ENCODE measurements at places on chromosomes 4 and X. TPM values are rescaled to one million over a fixed set of nuclear protein-coding genes. Genes with fewer than 3 reads are reported as not detected.

FAM236B gene
- not detected for total RNA-seq

CENPVL1 gene
- total RNA-seq, result not detected

DNA sequence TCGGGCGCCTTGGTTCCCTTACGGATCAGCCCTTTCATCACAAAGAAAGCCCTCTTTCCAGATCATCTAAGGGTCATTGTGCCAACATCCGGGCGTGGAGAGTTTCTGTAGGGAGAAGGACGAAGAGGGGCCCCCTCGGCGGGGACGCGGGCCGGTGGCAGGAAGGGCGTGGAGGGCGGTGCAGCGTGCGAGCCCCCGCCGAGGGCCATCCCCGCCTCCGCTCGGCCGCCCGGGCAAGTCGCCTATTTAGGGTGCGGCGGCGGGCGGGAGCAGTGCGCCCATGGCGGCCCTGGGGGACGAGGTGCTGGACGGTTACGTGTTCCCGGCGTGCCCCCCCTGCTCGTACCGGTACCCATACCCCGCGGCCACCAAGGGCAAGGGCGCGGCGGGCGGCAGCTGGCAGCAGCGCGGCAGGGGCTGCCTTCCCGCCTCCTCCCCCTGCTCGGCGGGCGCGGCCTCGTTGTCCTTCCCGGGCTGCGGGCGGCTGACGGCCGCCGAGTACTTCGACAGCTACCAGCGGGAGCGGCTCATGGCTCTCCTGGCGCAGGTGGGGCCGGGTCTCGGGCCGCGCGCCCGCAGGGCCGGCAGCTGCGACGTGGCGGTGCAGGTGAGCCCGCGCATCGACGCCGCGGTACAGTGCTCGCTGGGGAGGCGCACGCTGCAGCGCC lies at the start of gene ZAR1:
TSS of gene ZAR1 (plus strand) at position 241 of the 668 bp plus-strand sequence. CDS start at position 281, 40 bp downstream.
- peak; percentile 11 for ATAC-seq

GRCh38 chr4:16043642-16044498 lies 40.0 kb downstream of the PROM1 start:
- no peak for ATAC-seq

- peak; percentile 37 for ATAC-seq
Observed at GRCh38 chr4:87391576-87392054, 627 bp upstream of the HSD17B11 start.

GRCh38 chr4:119139822-119140252 lies 4.2 kb downstream of the MYOZ2 start:
- peak; percentile 24 for ATAC-seq

DNA sequence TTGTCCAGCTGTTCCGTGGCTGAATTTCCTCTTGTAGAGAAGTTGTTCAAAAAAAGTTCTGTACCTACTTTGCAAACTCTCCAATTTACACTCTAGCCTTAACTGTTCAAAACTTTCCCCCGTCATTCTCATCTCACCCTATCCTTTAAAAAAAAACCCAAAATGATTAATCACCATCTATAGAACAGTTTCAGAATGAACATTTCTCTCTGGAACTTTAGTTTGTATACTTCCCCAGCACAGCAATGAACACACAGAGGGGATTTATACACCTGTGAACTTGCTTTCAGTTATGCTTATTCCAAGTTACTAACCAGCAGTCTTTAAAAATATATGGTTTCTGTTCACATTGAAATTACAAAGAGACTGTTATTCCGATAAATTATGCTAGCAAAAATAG lies 1.2 kb downstream of the GEMIN8 start:
- ATAC-seq, result peak; percentile 52

DNA sequence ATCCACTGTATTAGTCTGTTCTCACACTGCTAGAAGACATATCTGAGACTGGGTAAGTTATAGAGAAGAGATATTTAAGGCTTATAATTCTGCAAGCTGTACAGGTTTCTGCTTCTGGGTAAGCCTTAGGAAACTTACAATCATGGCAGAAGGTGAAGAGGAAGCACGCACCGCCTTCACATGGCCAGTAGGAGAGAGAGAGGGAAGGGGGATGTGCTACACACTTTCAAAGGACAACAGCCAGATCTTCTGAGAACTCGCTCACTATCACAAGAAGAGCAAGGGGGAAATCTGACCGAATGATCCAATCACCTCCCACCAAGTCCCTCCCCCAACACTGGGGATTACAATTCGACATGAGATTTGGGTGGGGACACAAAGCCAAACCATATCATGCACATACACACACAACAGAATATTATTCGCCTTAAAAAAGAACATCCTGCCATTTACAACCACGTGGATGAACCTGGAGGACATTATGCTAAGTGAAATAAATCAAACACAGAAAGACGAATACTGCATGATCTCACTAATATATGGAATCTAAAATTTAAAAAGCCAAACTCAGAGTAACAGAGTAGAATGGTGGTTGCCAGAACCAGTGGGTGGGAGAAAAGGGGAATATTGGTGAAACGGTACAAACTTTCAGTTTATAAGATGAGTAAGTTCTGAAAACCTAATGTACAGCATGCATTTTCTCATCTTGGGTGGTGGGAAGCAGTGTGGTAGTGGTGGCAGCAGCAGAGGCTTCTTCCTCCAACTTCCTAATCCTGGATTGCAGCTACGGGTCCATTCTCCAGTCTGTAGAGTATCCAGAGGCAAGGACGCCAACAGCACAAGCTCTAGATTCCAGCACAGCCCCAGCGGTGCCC lies 12.8 kb downstream of the FRYL start:
- peak; percentile 82 for ATAC-seq

SULT1B1 gene
- 0.52 TPM for total RNA-seq

DNA sequence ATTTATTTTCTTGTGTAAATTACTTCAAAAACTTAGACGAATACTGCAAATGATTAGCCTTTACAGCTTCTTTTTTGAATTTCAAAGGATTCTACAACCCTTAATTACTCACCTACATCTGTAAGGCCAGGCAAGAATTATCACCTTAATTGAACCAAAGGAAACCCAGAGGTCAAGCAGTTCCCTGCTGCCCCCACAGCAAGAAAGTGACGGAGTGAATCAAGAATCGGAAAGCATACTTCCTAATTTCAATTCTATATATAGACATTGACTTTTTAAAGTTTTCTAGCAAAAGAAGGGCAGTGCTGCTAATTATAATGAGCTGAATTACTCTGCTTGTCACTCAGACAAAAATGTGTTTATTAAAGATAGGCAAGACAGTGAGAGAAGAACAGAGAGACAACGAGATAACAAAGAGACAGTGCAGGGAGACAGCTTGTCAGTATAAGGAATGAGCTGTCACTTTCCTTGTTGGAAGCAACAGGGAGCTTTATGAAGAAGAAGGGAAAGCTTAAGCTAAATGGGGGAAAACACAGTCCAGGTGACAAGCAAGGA lies 47.5 kb upstream of the SPANXN4 start:
- ATAC-seq, result no peak

GPRASP2 gene
- total RNA-seq, result 0.45 TPM

AREG gene
- total RNA-seq, result 0.85 TPM

GRCh38 chr4:131509521-131509920 lies 1639.6 kb upstream of the PCDH10 start:
- ATAC-seq, result no peak

VCX3B gene
- not detected for total RNA-seq

OPHN1 gene
- total RNA-seq, result 0.95 TPM

SPATA18 gene
- 0.19 TPM for total RNA-seq

DNA sequence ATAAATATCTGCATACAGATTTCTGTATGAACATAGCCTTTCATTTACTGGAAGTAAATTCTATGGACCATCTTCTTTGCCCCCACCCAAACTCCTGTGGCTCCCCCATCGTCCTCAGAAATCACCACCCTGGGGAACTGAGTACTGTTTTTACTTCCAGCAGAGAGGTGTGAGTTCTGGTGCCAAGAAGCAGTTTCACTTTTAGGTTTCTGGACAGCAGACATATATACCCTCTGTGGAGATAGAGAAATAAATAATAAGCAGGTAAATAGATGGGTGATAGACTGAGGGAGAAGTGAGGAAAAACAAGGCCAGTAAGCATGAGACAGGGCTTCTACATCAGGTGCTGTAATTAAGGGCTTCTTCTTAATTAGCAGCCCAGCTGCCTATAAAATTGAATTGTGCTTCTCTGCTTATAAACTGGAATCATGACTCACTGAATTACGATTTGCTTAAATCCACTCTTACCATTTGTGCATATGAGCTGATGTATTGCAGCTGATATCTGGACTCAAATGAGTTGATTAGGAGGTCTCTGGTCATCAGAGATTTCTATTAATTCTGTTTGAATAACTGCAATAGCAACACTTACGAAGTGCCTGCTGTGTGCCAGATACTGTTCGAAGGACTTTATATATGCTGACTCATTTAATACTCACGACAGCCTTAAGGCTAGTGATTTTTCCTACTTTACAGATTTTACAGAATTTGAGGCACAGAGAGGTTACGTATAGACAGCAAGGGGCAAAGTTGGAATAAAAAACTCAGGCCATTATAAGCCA lies 60.8 kb upstream of the DHX15 start:
- no peak for ATAC-seq

DNA sequence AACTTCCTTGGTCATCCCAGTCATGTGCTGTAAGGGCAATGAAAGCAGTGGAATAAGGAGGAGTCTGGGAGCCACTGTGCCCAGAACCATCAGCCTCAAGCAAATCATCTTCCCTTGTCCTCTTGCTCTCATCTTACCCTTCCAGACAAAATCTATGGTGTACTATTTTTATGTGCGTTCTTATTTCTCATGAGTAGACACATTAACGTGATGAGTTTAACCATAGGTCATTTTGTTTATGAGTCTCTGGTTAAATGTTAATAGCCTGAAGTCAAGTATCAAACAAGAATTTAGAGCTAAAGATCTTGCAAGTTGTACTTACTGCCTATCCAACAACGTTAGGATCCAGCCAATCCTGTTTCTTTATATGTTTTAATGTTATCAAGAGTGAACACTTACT lies 495.3 kb downstream of the SPRY1 start:
- no peak for ATAC-seq

GAGE13 gene
- not detected for total RNA-seq

DNA sequence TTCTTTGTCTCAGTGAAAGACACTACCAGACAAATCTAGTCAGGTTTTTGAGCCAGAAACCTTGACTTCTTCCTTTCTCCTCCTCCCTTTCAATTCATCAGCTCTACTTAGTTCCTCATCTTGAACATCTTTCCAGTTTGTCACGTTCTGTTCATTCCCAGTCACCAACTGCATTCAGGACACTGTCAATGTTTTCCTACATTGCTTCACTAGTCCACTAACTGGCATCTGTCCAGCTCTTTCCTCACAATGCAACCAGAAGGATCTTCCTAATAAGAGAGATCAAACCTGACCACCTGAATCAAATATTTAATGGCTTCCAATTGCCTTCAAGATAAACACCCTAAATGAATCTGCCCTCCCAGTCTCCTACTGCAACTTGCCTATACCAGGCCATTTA lies 52.5 kb downstream of the SYNPO2 start:
- ATAC-seq, result no peak

EPGN gene
- not detected for total RNA-seq

- ATAC-seq, result peak; percentile 99
Observed at GRCh38 chrX:12771445-12772069, 19.7 kb upstream of the PRPS2 start.

DNA sequence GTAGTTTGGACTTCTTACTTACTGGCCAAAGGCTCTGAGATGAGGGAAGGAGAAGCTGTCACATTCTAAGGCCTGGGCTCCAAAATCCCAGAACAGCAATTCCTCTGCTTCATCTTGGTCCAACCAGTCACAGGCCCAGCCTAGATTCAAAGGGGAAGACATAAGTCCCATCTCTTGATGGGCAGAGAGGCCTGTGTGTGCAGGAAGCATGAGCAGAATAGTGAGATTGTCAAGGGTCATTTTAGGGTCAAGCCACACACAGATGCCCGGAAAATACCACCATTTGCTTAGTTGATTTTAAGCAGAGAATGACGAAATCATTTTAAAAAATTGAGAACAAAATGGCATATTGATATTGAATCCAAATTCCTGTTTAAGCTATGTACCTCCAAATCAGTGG lies 580.9 kb upstream of the ZFP42 start:
- no peak for ATAC-seq

- ATAC-seq, result no peak
Observed at GRCh38 chr4:163157157-163157556, 9.5 kb downstream of the NAF1 start.

ASMT gene
- total RNA-seq, result 8.9 TPM

ODAPH gene
- total RNA-seq, result 0.87 TPM

DNA sequence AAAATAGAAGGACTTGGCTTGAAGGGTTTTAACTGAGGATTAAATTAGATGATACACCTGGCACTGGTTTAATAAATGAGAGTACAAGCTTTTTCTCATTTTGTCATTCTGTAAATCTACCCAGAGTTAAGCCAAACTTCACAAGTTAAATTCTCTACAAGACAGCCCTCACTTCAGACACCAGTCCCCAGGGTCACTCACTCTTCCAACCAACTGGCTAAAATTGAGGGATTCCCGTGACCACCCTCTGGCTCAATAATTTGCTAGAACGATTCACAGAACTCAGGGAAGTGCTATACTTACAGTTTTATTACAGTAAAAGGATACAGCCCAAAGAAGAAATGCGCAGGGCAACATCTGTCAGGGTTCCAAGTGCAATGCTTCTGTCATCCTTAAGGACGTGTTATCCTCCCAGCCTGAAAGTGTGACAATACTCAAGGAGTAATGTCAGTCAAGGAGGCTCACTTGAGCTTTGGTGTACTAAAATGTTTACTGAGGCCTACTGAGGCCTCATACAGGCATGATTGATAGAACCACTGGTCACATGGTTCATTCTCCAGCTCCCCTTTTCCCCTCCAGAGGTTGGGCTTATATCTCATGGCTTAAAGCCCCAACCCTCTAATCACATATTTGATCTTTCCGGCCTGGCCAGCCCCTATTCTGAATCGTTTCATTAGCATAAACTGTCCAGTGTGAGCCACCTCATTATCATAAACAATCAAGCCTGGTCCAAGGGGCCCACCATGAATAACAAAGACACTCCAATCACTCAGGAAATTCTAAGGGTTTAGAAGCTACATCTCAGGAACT lies 9.6 kb upstream of the TMSB4X start:
- ATAC-seq, result no peak

DNA sequence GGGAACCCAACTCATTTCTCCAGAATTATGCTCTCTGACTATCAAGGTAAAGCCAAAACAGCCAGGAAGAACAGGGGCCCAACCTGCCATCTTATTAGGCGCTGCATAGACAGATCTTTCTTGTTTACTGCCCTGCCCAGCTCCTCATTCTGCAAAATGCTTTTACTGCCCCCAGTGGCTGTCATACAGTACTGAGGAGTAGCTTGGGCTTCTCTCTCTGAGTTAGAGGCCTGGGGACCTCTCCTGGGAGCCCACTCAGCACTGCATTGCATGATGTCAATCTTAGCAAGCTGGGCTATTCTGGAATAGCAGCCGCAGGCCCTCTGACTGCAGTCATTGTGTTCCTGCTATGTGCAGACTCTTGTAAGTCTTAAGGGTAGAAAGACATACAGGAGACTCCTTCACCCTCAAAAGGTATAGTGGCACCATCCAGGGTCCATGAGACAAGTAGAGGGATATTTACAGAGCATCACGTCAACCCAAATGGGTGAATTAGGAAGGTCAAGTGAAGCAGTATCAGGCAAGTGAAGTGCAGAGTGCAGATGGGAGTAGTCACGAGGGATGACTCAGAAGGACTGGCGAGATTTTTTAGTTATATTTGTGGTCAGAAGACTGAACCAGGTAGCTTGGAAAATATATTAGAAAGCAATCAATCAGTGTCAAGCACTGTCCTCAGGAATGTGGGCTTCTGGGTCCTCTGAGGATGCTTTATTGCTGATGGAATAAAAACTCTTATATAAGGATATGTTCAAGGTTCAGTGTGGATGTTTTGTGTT lies 294.1 kb upstream of the SFRP2 start:
- ATAC-seq, result peak; percentile 26

MAGEA11 gene
- total RNA-seq, result not detected

Measured in activated T-helper 17 cell treated with anti-CD3 and anti-CD28 coated beads, Interleukin-2, amount 50 U/mL, for 72 hours (primary cell).